ENCODE measurements at places on chromosomes 3 and 15. TPM values are rescaled to one million over a fixed set of nuclear protein-coding genes. Genes with fewer than 3 reads are reported as not detected.

- no peaks in the 10 kb centered on the region for H3K4me1 ChIP-seq
- no peak overlapping the region for H3K4me3 ChIP-seq
Measured at GRCh38 chr3:134761213-134761612, 33.8 kb upstream of the EPHB1 start.

DNA sequence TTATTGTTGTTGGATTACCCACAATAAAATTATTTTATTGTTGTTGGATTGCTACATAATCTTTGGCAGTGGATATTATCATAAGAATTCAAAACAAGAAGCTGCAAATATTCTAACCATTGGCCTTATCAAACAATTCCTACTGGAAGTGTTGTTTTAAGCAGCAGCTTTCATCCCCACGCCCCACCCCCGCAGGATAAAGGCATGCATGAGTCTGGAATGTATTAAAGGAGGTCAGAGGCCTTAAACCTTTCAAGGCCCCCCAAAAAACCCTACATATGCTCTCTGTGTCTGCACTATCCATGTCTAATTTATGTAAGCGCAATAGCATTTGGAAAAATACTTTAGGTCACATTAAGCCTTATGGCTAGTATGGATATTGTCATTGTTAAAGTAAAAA, 23.1 kb downstream of the P3H2 start:
- no peaks in the 10 kb centered on the region for H3K4me1 ChIP-seq
- H3K4me3 ChIP-seq, result no peak overlapping the region
- no peak overlapping the region for H3K27ac ChIP-seq
- no peak for DNase-seq
- no peaks in the 10 kb centered on the region for H3K36me3 ChIP-seq

DNA sequence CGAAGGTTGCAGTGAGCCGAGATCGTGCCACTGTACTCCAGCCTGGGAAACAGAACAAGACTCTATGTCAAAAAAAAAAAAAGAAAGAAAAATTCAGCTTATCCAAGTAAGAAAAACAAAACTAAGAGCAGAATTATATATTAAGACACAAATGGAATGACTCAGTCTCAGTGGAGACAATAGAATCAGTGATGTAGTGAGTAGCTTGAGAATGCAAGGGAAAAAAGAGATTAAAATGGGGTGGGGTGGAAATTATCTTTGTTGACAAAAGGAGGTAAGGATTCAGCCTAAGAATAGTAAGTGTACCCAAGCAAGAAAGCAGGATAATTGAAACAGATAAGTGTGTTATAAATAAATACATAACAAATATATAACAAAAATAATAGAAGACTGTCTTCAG, 70.7 kb downstream of the BLM start:
- no peaks in the 10 kb centered on the region for H3K27me3 ChIP-seq
- peaks cover 4% of the 10 kb centered on the region for H3K36me3 ChIP-seq
- no peak overlapping the region for H3K27ac ChIP-seq
- H3K4me1 ChIP-seq, result peaks cover 2% of the 10 kb centered on the region
- no peak for DNase-seq
- no peak overlapping the region for H3K4me3 ChIP-seq

- no peaks in the 10 kb centered on the region for H3K4me1 ChIP-seq
- H3K36me3 ChIP-seq, result no peaks in the 10 kb centered on the region
- no peak overlapping the region for H3K27ac ChIP-seq
- DNase-seq, result no peak
- no peaks in the 10 kb centered on the region for H3K27me3 ChIP-seq
- H3K4me3 ChIP-seq, result no peak overlapping the region
Measured at GRCh38 chr15:75235760-75236729, 22.1 kb upstream of the GOLGA6C start.

DNA sequence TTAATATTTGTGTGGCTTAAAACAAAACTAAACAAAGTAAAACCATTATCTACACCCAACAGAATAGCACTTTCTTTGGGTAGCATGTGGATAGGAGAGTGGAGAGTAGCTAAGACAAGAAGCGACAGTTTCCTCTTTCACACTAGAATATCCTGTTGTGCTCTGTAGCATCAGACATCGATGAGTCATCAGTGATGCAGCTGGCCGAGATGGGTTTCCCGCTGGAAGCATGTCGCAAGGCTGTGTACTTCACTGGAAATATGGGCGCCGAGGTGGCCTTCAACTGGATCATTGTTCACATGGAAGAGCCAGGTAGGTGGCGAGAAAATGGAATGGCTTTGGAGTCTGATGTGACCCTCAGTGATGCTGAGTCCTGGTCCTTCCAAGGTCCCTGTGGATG, 108.1 kb downstream of the USP13 start:
- H3K4me3 ChIP-seq, result no peak overlapping the region
- no peak overlapping the region for H3K27ac ChIP-seq
- peaks cover 4% of the 10 kb centered on the region for H3K36me3 ChIP-seq

DNA sequence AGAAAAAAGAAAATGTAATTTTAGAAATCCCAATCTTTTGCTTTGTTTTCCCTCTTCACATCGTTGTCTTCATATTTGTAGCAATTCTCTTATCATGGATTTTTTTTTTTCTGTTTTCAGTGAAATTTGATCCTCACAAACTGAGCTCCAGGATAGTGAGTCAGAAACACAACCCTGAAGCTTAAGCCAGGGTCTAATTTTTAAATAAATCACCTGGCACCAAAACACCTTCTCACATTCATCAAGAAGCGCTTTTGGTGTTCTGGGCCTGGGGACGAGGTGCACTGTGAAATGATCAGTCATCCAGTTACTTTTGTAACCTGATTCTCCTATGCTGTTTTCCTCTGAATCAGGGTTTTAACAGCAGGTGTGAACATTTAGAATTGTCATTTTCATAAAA, 87.7 kb downstream of the REC114 start:
- H3K4me3 ChIP-seq, result no peak overlapping the region
- no peaks in the 10 kb centered on the region for H3K36me3 ChIP-seq

DNA sequence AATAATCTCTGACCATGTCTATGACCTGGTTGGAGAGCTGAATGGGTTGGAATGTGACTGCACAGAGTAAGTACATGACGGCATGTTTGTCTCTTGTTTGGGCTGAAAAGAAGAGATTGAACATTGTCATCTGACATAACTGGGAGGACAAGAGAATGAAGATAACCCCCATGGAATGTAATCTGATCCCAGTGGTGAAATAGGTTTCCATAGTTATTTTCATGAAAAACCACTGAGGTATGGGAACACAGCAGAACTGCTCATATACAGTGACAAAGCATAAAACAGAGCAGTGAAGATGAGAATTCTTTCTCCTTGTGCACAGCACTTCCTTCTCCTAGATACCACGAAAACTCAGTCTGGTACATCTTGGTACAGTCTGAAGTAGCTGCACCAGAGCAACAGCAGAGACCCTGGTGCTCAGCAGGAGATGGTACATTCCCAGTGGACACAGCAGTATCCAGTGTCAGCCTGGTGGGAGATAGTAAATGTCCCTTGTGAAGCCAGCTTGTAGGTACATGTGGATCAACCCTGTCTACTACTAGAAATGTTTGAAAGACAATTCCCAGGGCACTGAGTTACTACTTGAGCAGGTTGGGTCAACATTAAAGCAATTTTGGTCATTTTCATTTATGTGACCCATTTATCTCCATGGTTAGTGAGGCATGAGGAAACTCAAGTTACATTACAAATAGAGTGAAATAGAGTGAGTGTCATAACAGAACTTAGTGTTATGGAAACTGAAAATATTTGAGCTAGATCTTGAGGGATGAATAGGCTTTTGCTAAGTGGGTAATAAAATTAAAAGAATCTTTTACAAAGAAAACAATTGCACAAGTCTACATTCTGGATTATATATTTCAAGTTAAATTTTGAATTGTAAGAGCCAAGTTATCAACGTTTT, 178.3 kb downstream of the SUCNR1 start:
- H3K4me3 ChIP-seq, result no peak overlapping the region
- no peaks in the 10 kb centered on the region for H3K4me1 ChIP-seq
- no peak overlapping the region for H3K27ac ChIP-seq
- no peak for DNase-seq
- H3K36me3 ChIP-seq, result no peaks in the 10 kb centered on the region

MEX3B gene
- 2.4 TPM for total RNA-seq
